ENCODE measurements at places on chromosomes 2 and 18.

GRCh38 chr2:108553209-108553919, 19.1 kb downstream of the LIMS1 start:
- no peak for DNase-seq

- DNase-seq, result no peak
These were observed 16.7 kb downstream of the DNMT3A start for GRCh38 chr2:25324905-25325592.

- no peak for DNase-seq
These were observed 2.8 kb upstream of the ATF2 start for GRCh38 chr2:175170659-175171304.

GRCh38 chr2:191066197-191066918, 52.4 kb upstream of the STAT1 start:
- DNase-seq, result no peak

DNA sequence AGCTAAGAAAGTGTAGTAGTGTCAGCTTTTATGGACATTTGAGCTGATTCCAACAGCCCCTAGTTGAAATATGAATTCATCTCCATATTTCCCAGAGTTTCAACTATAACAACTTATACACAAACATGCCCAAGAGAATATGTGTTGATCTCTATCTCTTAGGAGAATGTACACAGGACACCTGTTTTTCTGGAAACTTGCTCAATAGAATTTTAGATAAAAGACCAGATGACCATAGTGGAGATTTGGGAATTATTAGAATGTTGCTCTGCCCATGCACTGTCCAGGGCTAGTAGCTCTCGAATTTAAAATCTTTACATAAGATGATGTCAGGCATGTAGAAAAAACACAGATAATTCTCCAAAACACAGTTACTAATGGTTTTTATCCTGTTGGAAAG, 162.3 kb upstream of the VRK2 start:
- no peak for DNase-seq

- DNase-seq, result no peak
These were observed 63.0 kb downstream of the WDR75 start for GRCh38 chr2:189504238-189504637.

DNA sequence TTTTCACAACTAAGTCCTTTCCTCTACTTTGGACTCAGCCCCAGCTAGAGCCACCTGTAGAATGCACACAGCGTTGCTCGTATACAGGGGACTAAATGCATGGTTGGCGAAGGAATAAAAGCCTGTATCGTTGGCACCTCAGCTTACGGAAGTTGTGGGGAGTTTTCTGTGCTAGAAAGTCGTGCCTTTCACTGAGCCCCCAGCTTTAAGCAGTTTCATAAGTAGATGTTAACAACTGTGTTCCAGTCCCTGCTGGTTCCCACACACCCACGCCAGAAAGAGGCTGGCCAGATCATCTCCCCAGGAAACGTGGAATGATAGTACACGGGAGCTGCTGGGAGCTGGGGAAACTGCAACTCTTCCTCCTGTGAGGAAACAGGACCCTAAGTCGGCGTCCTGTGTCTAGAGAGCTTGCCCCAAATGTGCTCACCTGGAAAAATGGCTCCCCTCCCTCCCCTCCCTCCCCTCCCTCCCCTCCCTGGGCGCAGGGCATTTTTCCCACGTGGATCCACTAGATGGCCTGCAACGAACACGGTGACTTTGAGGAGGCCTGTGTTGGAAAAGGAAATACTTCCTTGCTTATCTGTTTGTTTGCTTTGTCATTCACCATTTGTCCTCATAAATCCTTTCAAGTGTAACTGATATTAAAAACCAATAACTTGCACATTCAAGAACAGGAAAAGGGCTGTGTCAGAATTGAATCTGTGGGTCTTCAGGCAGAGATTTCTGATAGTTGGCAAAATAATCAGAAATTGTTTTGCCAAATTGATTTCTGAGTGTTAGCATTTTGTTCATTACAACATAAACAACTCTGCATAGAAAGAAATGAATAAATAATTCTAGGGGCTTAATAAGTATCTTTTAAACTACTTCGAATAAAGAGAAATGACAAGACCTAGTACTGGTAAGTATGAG, 43.9 kb upstream of the RFX8 start:
- DNase-seq, result no peak

DNA sequence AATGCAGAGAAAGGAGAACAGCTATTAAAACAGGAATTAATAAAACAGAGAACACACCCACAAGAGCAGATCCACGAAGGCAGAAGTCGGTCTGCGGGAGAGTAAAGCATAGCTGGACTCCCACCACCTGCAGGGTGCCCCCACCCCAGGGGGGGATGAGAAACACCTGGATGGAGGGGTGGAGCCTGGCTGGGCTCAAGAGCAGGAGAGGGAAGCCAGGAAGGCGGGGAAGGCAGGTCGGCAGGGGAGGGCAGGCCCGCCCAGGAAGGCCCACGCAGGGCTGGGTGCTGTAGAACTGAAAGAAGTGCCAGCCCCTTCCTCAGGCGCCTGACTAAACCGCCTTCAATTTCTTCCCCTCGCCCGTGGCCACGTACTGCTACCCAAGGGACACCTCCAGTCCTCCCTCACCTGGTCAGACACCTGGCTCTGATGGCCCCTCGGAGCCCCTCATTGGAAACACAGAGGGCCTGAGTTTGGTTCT, 175.4 kb downstream of the HDAC4 start:
- no peak for DNase-seq

- no peak for DNase-seq
These were observed 36.6 kb downstream of the DPYSL5 start for GRCh38 chr2:26884486-26884885.

DNA sequence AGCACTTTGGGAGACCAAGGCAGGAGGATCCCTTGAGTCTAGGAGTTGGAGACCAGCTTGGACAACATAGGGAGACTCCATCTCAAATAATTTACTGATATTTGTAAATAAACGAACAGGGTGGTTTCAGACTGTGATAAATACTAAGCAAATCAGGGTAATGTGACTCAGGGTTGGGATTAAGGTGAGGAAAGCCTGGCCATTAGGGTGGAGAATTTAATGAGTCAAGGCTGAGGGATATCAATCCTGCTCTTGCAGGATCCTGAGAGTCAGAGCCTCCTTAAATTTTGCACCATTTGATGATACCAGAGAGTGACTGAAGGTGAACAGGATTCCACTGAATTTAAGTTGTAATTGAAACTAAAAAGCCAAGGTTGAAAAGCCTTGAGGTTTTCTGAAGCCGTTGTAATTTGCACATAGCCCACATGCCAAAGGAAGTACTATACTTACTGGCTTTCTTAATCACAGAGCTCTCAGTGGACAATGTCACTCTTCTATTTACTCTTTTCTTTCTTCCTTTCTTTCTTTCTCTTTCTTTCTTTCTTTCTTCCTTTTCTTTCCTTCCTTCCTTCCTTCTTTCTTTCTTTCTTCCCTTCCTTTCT, 28.6 kb upstream of the AP1S3 start:
- DNase-seq, result no peak

DNA sequence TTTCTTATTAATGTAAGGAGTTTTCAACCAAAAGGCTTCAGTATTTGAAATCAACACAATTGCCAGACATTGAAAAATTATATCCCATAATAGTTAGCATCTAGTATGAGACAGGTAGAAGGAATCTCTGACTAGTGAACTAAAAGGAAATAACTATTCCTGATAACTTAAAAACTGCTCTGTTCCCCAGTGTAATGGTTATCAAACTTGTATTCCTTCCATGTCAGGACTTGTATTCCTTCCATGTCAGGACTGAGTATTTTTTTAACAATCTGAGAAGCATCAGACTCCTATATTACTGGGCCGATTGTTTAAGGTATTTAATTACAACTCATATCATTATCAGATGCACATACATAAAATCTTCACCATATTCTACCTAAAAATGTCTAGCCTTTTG, 238.5 kb downstream of the HNMT start:
- no peak for DNase-seq

DNA sequence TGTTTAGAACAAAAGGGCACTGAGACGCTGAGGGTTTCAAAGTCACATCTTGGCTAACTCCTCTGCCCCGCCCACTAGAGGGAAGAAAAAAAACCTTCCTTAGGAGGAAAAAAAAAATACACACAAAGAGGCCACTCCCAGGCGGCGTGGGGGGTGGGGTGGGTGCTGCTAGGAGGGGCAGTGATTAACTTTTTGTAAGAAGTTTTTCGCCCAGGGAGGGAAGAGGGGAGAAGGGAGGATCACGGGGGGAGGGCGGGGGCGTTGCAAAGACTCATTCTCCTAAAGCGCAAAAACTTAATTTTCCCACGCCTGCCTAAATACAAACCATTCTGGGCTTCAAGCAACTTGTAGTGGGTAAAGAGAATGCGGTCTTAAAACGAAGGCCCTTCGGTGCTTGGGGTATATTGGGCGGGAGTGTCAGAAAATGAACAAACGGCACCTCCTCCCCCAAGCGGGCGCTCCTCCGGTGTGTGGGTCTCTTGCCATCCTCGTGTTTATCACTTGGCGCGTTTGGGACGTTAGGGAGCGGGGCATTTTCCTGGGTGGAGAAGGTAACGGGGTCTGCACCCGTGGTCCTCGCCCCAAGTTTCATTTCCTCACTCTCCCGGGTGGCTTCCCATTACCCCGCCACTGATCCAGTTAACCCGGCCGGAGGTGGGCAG, 1.7 kb downstream of the CXCR4 start:
- no peak for DNase-seq

DNA sequence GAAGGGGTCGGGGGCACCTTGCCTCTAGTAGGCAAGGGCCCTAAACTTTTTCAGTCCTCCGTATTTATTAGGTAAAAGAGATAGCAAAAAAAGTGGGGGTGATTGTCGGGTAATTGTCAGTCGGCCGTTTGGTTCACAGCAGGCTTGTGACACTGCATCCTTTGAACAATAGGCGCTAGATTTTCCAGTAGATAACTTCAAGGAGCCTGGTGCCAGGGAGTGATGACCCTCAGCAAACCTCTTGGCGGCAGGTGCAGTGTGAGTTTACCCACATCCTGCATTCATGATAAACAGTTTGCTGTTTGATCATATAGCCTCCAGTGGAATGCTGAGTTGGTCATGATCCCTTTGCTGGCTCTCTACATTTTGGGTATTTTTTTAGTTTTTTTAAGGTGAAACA, 22.9 kb downstream of the SERPINB8 start:
- DNase-seq, result no peak

DNA sequence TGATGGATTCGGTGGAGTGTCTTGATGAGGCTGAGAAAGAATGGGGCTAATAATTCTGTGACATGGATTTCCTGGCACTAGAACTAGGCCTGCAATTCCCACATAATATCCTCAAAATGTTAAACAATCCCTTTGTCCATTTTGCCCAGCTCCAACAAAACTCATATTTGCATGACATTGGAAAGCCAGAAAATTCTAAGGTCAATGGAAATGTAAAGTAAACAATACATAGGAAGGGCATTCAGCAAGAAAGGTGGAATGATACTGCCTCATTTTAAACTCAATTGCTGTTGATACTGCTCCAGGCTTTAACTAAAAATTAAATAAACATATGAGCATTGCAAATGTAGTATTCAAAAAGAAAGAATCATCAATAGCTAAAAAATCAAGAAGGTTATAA, 434.8 kb upstream of the SLC8A1 start:
- no peak for DNase-seq

GRCh38 chr2:3633089-3633981, 24.7 kb upstream of the ALLC start:
- DNase-seq, result no peak
